Renal cortical epithelial cell (primary cell): ENCODE measurements at places on chromosomes 4 and X.

- no peak for DNase-seq
Observed at GRCh38 chr4:169849456-169849855, 91.7 kb upstream of the HPF1 start.

- no peak for DNase-seq
Observed at GRCh38 chrX:38318606-38319005, 8.7 kb downstream of the RPGR start.

- no peak for DNase-seq
Observed at GRCh38 chrX:42127563-42127962, 204.2 kb upstream of the CASK start.

DNA sequence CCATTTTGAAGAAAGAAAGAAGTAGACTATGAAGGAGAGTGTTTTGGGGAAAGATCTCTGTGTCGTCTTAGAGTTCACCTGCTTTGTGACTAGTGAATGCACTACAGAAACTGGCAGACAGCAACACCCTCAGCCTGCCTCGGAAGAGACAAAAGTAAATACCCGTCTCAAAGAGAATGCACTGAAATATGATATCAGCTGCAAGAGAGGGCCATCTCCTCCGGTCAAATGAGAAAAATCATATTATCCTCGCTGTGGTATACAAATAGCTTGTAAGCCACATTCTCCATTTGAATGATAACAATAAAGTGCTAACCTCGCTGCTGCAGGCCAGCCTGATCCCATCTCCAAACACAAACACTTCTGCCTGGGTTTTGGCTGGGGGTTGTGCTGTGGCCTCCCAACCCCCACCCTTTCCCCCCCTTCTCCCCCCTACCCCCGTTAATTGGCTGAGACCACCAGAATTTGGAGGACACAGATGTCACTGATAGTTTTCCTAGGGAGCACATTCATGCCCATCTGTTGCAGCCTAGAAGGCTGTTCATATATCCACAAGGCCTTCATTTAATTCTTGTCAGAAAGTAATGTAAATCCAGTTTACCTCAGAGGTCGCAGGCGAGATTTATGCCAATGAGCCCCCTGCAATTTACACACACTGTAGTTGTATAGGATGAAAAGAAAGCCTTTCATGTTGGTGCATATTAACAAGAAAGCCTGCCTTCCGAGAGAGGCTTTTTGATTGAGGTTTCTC is 46.3 kb downstream of the ALPK1 start:
- no peak for DNase-seq

- no peak for DNase-seq
Observed at GRCh38 chrX:43876680-43877079, 5.6 kb downstream of the MAOB start.

- DNase-seq, result no peak
Observed at GRCh38 chrX:136879001-136879687, 1.4 kb downstream of the RBMX start.

GRCh38 chr4:126969360-126970235 is 663.2 kb upstream of the INTU start:
- no peak for DNase-seq

GRCh38 chrX:112851806-112852205 is 11.2 kb upstream of the AMOT start:
- peak; percentile 63 for DNase-seq

DNA sequence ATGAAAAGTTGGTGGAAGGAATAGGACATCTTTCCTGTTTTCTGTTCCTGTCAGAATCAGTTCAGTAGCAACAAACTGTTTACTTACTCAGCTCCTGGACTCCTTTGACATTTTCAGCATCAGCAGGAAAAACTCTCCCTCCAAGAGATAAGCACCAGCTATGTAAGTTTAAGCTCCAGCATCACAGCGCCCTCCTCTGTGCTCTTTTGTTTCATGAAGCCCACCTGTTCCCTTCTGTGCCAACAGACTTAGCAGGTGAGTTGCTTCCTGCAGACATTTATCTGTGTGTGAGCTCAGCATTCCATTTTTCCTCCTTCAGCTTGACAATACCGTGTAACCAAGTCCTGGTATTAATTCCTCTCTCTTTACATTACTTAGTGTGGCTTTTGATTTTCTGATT is 644.1 kb upstream of the AGA start:
- DNase-seq, result peak; percentile 19

- peak; percentile 69 for DNase-seq
Observed at GRCh38 chr4:153127760-153128494, 76.3 kb upstream of the TRIM2 start.

DNA sequence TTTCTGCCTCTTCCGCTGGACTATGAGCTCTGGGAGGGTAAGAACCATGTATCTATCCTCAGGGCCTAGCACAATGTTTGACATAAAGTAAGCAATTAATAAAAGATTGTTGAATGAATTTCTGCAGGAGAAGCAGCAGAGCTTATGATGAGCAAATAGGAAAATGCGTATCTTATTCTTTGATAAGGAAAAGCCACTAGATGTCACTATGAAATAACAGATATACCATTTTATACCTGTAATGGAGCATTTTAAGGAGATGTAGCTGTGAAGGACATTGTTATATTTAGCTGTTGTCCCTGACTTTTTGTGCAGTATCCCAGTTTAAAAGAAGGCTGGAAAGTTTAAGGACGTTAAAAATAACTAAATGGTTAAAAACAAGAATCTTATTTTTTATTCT is 147.2 kb upstream of the MBNL3 start:
- no peak for DNase-seq

- DNase-seq, result no peak
Observed at GRCh38 chrX:1582686-1583437, 8.5 kb upstream of the AKAP17A start.

- no peak for DNase-seq
Observed at GRCh38 chrX:149074398-149074797, 430.7 kb downstream of the IDS start.

DNA sequence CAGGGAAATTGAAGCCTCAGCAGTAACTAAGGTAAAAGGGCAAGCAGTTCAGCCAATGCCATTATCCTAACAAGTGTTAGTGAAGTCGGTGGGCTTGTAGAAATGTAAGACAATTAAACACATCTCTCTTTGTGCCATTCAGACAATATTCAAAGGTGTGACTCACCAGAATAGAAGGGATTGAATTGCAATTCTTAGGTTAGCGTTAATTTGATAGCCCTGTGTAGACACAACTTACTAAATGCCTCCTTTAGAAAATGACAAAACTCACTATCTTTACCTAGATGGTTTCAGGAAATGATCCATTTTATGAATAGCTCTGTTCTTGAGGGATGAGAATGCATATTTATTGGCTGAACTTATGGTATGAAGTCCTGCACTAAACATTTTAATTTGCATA is 35.2 kb downstream of the RPA4 start:
- no peak for DNase-seq

DNA sequence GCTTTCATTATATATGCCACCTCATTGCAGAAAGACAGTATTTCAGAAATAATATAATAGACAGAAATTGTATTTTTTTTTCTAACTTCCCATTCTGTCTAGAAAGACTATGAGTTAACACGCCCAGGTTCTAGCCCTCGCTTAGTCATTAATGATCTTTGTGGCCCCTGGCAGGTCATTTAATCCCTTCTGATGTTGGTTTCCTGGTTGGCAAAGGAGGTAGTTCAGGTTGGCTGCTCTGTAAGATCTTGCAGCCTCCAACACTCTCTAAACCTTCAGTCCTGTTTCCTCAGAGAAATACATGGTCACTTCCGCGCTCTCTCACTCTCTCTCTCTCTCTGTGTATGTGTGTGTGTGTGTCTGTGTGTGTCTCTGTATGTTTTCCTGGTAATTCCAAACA is 156.3 kb upstream of the NOCT start:
- peak; percentile 97 for DNase-seq

- DNase-seq, result no peak
Observed at GRCh38 chr4:36618102-36618501, 336.7 kb downstream of the DTHD1 start.

GRCh38 chr4:83219344-83220331 is 65.0 kb downstream of the COQ2 start:
- no peak for DNase-seq

- peak; percentile 78 for DNase-seq
Observed at GRCh38 chr4:88320780-88321373, 36.5 kb upstream of the PPM1K start.

GRCh38 chrX:109398833-109399232 is 83.1 kb downstream of the GUCY2F start:
- no peak for DNase-seq

GRCh38 chr4:39237179-39237578 is 54.9 kb downstream of the WDR19 start:
- DNase-seq, result no peak

GRCh38 chr4:6601661-6602250 is 26.8 kb downstream of the MAN2B2 start:
- DNase-seq, result no peak

- peak; percentile 12 for DNase-seq
Observed at GRCh38 chr4:72817012-72817411, 248.0 kb upstream of the ADAMTS3 start.

DNA sequence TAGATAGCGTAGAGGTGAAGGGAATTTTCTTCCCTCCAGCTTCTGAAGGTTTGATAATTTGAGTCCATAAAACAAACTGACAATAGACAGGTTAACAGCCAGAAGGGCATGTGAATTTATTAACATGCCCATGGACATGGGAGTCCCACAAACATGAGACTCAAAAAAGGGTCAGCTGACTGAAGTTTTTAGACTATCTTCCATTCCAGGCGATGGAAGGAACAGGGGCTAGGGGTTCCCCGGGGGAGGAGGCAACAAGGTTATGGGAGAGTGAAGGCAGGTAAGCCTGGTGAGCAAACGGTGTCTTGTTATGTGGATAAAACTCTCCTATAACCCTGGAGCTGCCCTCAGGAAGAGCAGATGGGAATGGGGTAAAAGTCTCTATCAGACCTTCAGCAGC is 81.5 kb upstream of the SORBS2 start:
- DNase-seq, result no peak

DNA sequence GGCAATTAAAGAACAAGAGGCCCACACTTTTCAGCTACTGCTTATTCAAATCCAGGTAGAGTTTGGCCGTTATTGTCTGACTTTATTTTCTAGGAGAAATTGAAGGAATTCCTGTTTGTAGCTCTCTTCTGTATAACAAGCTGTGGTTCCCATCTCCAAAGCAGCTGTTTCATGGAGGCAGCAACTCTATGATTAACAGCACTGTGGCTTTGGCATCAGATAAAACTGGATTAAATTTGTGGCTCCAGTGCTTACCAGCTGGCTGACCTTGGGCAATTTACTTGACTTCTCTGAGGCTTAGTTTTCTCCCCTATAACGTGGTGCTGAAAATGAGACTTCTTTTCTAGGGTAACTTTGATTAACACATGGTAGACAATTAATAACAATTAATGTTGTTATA is 28.1 kb downstream of the SLC30A9 start:
- no peak for DNase-seq

GRCh38 chr4:99061048-99061700 is 27.4 kb downstream of the ADH5 start:
- DNase-seq, result no peak

DNA sequence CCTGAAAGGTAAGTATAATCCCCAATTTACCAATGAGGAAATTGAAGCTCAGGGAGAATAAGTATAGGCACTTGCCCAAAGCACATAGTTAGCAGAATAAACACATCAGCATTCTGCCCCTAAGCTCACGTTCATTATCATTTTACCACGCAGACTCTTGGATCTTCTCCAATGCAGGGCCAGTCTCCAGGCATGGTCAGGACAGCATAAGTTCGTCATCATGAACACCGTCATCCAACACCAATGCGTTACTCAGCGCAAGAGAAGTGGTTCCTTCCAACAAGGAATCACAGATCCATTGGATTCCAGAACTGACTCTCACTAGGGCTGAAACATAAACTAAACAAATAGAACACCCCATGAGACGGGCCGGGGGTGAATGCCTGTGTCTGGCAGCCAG is 86.5 kb upstream of the GPM6B start:
- no peak for DNase-seq

DNA sequence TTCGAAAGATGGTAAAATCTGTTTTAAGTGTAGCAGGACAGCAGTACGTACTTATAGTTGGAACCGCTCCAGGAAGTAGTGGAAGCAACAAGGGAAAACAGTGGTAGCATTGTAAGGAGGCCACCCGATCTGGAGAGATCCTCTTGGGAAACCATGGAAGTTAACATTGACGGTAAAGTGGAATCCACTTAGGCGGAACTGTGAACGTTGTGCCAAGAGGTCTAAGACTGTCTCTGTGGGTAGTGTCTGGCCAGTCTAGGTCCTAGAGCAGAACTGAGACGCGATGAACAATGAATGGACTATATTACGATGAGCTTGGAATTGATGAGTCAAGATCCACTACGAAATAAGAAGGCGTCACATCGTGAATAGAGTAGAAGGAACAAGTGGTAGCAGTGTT is 124.0 kb downstream of the TENM3 start:
- DNase-seq, result no peak

- DNase-seq, result no peak
Observed at GRCh38 chr4:1595789-1596325, 88.3 kb downstream of the FAM53A start.

DNA sequence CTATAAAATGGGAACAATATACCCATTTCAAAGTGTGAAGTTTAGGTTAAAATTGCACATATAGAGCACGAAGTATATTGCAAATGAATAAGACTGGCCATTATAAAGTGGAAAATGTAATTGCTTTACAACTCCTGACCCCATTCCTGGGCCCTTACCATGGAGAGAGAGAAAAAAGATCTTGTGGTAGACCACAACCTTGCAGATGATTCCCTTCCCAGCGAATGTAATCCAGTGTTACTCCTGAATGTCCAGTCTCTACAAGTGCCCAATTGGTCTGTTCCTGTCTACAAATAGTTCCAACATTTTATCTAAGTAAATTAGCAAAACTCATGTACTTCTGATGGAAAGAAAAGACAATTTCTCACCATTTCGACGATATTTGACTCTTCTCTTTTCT is 184.1 kb upstream of the LNX1 start:
- no peak for DNase-seq

GRCh38 chrX:110578270-110578669 is 217.3 kb downstream of the CHRDL1 start:
- DNase-seq, result no peak

- DNase-seq, result peak; percentile 70
Observed at GRCh38 chr4:40908702-40909362, 159.1 kb downstream of the NSUN7 start.

GRCh38 chr4:162847945-162848549 is 318.6 kb downstream of the NAF1 start:
- peak; percentile 52 for DNase-seq

DNA sequence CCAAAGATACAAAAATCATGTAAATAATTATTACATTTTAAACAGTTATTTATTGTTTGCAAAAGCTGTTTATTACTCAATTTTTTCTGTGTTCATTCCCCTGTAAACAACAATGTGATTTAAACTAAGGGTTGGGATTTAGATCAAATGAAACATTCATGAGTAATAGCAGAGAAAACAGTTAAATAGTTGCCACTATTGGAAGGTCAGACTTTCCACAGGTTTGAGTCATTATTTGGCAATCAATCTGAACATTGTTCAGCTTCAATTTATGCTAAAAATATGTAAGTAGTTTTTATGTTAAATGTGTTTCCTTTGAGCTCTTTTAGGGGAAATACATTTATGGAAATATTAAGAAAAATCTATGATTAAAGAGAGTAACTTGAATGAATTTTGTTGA is 144.9 kb downstream of the STIM2 start:
- peak; percentile 65 for DNase-seq

GRCh38 chr4:110663738-110664444 is 41.0 kb upstream of the PITX2 start:
- DNase-seq, result peak; percentile 58

GRCh38 chrX:93868289-93868965 is 194.4 kb downstream of the FAM133A start:
- DNase-seq, result no peak
